Cardiac muscle cell (in vitro differentiated cells and primary cell): ENCODE measurements at places on chromosomes 4 and X.
A peak's percentile ranks its signal among the peaks of the same experiment; 100 is the strongest.

- DNase-seq, result peak; percentile 38
These were observed at the start of gene STATH for GRCh38 chr4:69995526-69996016. TSS of gene STATH (plus strand) at chr4:69995966. CDS start at chr4:69998438, 2,472 bp downstream.

DNA sequence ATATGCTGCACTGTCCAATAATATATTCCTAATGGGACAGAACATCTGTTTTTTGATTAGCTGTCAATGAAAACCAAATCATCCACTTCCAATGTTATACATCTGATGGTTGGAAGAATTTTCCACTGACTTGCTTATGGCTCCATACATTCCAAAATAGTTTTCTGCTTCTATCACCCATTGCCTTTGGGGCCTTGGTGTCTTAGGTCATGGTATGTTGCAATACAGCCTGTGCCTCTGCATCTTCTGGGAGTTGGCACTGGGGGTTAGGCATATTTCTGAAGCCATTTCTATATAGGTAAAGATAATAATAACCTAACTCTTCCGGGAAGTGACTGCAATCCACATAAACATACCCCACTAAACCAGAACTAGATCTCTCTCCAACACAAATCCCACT, 53.2 kb upstream of the NR3C2 start:
- no peak for DNase-seq

GRCh38 chrX:46803140-46803539, 33.7 kb upstream of the RP2 start:
- DNase-seq, result no peak

GRCh38 chr4:3487861-3488260, 24.8 kb downstream of the DOK7 start:
- DNase-seq, result no peak

- DNase-seq, result no peak
These were observed 486.7 kb upstream of the CPEB2 start for GRCh38 chr4:14515556-14515955.

- no peak for DNase-seq
These were observed 44.9 kb downstream of the MMRN1 start for GRCh38 chr4:89939546-89939945.

DNA sequence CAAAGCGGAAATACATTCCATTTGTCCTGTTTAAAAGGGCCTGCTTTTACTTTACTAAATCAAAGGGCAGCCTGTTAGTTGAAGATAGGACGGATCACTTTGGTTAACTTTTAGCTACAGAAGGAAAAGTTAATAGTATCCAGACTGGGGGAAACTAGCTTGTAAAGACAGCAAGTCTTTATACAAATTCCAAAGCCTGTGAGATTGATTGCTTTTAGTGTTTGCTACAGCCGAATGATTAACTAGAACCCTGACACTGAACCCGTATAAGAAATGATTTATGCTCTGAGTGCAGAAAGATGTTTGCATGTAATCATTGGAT, 93.4 kb downstream of the FRAS1 start:
- no peak for DNase-seq

- no peak for DNase-seq
These were observed 46.5 kb upstream of the NKAP start for GRCh38 chrX:119989905-119990555.

GRCh38 chrX:125782184-125782583, 383.9 kb downstream of the DCAF12L2 start:
- no peak for DNase-seq

DNA sequence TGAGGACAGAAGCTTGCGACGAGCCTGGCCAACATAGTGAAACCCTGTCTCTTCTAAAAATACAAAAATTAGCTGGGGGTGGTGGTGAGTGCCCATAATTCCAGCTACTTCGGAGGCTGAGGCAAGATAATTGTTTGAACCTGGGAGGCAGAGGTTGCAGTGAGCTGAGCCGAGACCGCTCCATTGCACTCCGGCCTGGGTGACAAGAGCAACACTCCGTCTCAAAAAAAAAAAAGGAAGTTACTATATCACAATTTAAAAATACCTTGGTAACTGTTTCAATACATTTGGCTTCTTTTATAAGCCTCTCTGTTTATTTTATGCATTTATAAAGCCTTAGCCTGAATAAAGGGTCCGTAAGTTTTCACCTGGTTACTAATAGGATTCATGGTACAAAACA, 46.6 kb upstream of the CHRNA9 start:
- DNase-seq, result no peak

DNA sequence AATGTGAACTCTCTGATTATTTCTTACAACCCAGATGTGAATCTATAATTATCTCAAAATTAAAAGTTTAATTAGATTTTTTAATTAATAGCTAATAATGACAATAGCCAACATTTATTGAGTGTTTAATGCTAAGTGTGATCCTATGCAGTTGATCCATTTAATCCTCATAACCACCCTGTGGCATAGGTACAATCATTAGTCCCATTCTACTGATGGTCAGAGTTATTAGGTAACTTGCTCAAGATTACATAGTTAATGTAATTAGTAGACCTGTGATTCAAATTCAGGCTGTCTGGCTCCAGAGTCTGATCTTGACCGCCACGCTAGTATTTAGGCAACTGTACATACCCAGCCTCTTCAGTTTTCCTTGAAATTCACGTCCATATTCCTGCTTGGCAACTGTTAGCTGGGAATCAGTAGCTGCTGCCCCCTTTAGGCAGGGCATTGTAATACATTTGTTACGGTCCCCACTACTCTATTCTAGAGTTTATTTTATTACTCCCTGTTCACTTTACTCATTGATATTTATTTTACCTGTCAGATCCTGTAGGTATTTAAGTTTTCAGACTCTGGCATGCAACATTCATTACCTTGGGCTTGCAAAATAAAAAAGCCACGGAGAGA, 20.6 kb upstream of the TEC start:
- DNase-seq, result peak; percentile 13

DNA sequence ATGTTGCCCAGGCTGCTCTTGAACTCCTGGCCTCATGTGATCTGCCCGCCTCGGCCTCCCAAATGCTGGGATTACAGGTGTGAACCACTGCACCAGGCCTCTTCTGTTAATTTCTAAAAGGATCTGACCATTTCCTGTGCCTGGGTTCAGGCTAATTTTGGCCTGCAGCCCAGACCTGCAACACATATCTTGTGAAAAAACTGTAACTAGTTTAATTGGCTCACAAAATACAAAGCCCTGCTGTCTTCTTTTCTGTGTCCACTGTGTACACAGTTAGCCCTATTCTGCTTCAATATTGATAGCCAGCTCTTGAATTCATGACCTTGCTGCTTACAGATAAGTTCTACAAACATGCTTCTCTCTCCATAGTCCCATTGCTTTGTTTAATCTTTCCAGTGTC, 753.5 kb downstream of the PDHA2 start:
- DNase-seq, result peak; percentile 28

DNA sequence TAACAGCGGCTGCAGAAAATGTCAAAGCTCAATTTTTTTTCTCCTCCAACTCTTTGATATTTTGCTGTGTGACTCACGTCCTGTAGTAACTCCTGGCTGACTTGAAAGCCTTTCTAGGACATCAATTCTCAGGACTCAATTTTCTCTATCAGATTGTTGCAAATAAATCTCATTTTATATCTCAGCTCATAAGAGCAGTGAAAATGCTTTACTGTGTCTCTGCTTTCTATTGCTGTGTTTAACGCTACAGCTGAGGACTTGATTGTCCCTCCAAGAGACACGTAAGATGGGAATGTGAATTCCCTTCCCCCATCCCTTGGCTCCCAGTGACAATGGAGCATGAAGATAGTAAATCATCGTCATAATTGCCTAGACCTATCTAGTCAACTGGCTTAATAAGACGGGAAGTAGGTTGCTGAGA, 20.5 kb upstream of the CBR4 start:
- DNase-seq, result no peak

DNA sequence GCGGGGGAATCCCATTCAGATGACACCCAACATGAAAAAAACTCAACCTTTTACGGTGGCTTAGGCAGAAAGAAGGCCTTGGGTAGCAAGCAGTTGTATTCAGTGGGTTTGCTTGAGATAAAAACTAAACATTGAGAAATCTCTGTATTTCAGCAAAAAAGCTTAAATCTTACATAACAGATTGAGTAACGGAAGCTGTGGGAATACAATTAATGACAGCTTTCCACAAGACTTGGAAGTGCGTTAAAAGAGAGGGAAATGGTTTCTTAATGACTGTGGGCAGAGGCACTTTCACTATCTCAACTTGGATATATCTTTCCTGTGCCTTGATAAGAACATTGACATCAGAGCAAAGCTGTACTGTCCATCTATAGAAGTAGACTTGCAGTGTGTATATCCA, 418.5 kb upstream of the HS3ST1 start:
- DNase-seq, result peak; percentile 90

GRCh38 chrX:53481093-53481492, 46.9 kb upstream of the HSD17B10 start:
- DNase-seq, result no peak

- DNase-seq, result peak; percentile 57
These were observed 116.1 kb downstream of the SHROOM3 start for GRCh38 chr4:76550966-76551780.

DNA sequence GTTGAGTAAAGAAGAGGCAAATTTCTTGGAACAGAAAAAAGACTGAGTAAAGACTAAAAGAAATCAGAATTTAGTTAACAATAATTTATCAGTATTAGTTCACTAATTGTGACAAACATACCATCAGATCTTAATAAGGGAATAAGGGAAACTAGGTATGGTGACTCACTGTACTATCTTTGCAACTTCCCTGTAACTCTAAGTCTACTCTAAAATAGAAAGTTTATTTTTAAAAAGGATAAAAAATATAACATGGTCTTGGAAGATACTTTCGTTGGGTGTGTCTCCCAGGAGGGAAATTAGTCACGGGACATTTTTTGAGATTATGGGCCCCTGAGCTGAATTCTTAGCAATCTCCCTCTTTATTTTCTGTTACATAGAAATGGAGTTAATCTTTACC, 97.3 kb downstream of the EMCN start:
- no peak for DNase-seq

- peak; percentile 58 for DNase-seq
These were observed 17.3 kb downstream of the CTPS2 start for GRCh38 chrX:16695079-16695676.

- peak; percentile 69 for DNase-seq
These were observed 668.0 kb upstream of the LCORL start for GRCh38 chr4:18689308-18690115.

GRCh38 chrX:16185725-16186136, 18.4 kb downstream of the MAGEB17 start:
- DNase-seq, result peak; percentile 65

GRCh38 chr4:95715830-95716229, 124.1 kb upstream of the PDHA2 start:
- no peak for DNase-seq

DNA sequence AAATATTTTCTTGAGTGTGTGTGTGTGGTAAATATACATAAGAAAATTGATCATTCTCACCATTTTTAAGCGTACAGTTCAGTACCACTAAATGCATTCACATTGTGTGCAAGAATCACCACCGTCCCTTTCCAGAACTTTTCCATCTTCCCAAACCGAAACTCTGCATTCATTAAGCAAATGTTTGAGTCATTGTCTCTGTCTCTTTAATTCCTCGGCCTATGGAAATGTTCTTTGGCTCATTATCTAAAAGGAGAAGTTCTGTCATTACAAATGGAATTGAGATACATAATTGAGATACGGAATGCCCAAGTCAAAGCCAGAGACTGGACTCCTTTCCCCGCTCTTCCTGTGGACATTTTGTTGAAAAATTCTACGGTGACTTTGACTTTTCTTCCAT, 168.9 kb downstream of the DCLK2 start:
- DNase-seq, result no peak

DNA sequence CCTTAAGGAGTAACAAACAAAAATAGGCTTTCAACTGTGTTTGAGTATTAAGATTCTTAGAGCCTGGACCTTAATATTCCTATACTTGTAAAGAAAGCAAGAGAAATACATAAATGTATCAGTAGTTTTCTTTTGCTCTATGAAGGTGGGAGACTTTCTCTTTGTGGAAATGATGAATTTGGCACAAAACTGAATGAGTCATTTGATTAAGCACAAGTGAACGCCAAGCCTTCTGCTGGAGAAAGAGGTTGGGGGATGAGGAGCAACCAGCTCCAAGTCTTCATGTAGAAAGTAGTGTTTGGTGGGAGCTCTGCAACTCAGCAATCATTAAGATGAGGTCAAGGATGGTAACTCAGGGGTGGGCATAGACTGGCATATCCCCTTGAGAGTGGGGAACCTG, 49.6 kb downstream of the MEPE start:
- DNase-seq, result peak; percentile 49

GRCh38 chrX:40201329-40201885, 103.6 kb upstream of the BCOR start:
- no peak for DNase-seq

GRCh38 chr4:109671350-109671749, 31.9 kb downstream of the CASP6 start:
- DNase-seq, result no peak

DNA sequence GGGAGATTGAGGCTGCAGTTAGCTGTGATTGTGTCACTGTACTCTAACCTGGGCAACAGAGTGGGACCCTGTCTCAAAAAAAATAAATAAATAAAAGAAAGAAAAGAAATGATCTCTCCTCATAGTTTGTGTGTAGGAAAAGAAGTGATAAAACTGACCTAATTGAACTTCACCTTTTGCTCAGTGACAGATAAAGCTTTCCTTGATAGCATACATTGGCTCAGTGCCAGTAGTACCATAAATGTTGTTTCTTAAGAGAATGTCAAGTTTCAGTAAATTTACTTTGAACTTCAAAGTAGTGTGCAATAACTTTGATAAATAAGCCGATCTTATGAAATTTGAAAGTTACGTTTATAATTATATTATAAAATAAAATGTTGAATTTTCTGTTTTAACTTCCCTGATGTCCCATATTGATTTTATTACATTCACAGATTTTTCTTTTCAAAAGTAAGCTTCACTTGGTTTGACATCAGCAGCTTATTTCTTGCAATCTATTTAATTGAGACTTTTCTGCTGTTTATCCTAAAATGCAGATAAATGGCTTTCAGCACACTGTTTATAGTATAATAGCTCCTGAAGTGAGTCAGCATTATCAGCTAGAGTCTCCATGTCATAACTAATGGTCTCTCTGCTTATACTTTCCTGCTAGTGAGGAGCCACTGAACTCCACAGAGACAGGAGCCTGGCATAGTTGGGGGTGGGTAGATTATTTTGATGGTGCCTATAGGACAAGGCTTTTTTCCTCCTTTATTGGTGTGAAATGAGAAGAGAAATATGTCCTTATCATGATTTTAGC, 330.1 kb downstream of the BMPR1B start:
- no peak for DNase-seq

- DNase-seq, result no peak
These were observed 50.0 kb upstream of the RASGEF1B start for GRCh38 chr4:81521708-81522107.

GRCh38 chr4:3517731-3518510, 14.3 kb downstream of the LRPAP1 start:
- no peak for DNase-seq

DNA sequence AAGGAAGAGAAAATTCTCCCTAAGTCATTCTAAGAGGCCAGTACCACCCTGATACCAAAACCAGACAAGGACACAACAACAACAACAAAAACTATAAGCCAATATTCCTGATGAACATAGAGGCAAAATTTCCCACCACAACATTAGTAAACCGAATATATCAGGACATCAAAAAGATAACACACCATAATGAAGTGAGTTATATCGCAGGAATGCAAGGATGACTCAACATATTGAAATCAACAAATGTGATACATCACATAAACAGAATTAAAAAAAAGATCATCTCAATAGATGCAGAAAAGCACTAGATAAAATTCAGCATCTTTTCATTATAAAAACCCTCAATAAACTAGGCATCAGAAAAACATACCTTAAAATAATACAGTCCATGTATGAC, 1844.4 kb upstream of the PCDH10 start:
- DNase-seq, result no peak
